ENCODE measurements at places on chromosomes 3 and 15. TPM values are rescaled to one million over a fixed set of nuclear protein-coding genes. Genes with fewer than 3 reads are reported as not detected.

The IQCB1 gene
- total RNA-seq = 28.4 TPM

The TRH gene
- total RNA-seq = 0.37 TPM

The ARHGEF26 gene
- total RNA-seq = 16.5 TPM

The GOLGA8N gene
- 24.6 TPM for total RNA-seq

The IQGAP1 gene
- total RNA-seq = 67.3 TPM

The ITGB5 gene
- total RNA-seq = 33.4 TPM

The GAP43 gene
- total RNA-seq = 192 TPM

The TOMM70 gene
- total RNA-seq = 32.9 TPM
